GM18507 (cell line): ENCODE measurements at places on chromosomes 7 and 10.

DNA sequence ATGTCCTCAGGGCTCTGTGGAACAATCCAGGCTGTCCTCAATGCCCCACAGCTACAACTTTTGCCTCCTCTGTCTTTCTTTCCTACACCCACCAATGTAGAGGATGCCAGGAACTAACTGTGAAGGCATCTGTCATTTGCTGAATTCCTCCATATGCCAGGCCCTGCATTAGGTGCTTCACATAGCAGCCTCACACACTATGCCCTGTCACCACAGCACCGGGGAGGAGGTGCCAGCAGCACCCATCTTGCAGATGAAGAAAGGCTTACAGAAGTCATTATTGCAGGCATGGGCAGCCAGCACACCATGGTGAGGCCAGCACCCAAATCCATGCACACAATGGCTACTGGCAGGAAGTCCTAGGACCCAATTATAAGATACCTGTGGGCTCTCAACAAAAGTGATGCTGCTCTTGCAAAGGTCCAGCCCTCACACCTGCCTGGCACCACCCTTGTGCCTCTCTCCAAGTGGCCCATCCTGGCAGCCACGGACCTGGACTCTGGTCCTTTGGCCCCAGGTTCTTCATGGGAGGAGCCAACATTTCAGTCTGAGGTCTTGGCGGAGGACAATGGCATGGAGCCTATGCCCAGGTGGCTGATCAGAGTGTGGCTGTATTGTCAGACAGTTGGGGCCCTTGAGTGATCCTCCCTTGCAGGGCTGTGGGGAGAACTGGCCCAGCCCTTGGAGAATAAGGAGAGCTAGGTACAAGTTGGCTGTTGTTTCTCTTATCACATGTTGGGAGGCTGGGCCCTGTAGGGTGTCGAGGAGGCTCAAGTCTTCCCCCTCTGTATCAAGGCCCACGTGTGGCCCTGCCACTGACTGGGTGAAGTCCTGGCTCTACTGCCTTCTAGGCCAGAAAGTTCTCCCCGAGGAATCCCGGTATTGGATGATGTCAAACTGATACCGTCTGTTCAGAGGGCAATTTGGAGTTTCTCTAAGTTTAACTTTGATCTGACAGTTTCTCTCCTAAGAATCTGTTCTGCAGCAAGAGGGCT is 14.4 kb upstream of the MYL7 start:
- no peak for DNase-seq

DNA sequence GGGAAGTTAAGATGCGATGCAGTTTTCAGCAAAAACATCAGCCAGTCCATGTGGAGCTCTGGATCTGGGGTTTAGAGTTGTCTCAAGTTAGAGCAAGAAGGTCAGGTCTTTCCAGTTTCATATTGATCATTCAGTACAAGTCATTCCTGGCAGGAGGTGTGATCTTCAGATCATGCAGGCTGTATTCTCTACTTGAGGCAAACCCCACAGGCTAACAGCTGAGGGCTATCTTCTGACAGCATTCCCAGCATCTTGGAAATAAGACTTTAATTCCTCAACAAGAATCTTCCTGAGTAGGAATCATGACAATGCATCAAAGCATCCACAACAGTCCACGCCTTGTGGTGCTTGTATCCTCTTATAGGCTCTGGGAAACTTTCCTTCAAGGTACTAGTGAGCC is 94.9 kb upstream of the ZNF438 start:
- no peak for DNase-seq

DNA sequence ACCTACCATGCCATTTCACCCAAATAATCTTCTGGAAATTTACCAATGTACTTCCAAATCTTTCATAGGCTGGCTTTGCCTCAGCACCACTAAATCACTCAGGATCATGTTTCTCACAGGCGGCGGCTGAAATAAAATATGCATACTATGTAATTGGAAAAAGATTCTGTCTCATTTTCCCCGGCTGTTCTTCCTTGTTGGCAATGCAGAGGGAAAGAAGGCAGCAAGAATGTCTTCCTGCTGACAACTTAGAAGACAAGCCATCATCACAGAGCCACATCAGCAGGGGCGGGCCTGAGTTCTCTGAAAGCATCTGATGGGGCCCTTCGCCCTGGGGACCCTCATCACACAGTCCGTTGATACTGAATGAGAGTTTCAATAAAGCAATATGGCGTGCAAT is 39.2 kb upstream of the COL1A2 start:
- no peak for DNase-seq

DNA sequence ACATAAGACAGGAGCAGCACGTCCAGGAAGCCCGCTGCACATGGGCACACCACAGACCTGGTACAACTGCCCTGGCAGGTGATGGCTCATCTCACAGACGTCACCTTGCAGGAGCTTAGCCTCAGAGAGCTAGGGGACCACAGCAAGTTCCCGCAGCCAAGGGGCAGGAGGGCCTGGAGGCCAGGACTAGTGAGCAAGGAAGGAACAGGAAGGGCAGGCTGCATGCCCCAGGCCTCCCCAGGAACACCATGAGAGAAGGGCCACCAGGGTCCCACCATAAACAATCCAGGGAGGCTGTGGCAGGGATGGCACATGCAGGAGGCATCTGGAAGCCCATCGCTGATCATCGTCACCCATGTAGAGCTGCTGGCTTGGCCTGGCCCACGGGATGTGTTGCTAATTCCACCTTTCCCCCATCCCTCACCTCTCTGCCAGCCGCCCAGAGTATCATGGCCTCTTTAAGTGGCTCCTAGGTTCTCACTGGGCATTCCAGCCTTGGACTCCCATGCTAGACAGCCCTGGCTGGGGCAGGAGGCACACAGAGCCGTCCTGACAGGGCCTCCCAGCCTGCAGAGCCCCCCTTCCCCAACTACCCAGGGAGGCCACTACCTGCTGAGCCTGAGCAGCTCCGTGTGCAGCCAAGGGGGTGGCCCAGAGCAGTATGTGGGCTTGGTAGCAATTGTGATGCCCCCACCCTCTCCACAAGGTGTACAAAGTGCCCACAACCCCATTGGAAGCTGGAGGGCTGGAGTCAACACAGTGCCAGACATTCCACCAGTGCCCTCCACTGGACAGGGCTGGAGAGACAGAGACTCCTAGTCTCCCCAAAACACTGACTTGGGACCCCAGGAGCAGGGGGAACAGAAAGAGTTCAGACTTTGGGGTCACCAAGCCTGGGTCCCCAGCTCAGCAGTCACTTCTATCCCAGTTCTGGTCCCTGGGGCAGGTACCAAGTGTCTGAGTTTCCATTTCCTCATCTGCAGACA is 35.5 kb downstream of the GRID1 start:
- no peak for DNase-seq

DNA sequence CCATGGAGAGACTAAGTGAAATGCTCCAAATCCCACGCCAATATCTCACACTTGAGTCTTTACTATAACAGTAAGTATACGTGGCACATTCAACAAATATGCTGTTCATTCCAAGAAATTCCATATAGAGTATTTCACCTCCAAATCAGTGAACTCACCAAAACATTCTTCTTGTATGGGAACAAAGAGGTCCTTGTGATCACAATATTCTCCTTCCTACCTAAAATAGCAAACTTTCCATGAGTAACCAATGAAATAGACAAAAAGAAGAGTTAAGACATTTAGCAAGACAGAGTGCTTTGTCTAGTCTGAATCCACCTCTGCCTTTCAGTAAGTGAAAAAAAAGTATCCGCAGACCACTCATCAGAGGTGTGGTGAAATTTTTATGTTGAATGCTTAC is 77.3 kb upstream of the NXPH1 start:
- DNase-seq = no peak
